ENCODE measurements at places on chromosomes 7 and 10.

DNA sequence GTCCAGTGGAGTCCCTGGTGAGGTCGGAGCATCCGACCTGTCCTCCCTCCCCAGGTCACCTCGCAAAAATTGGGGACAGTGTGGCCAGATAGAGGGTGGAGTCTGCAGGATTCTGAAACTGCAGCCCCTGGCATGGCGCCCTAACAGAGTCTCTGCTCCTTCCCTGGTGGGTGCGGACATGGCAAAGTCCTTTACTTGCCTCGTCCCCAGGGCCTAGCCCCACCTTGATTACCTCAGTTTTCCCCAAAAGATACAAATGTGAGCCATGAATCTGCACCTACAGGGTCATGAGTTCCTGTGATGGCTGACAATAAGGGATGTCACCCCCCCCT is 47.7 kb downstream of the NPVF start:
- no peak for DNase-seq

GRCh38 chr10:69614130-69614529 is 15.9 kb upstream of the FAM241B start:
- DNase-seq, result no peak

DNA sequence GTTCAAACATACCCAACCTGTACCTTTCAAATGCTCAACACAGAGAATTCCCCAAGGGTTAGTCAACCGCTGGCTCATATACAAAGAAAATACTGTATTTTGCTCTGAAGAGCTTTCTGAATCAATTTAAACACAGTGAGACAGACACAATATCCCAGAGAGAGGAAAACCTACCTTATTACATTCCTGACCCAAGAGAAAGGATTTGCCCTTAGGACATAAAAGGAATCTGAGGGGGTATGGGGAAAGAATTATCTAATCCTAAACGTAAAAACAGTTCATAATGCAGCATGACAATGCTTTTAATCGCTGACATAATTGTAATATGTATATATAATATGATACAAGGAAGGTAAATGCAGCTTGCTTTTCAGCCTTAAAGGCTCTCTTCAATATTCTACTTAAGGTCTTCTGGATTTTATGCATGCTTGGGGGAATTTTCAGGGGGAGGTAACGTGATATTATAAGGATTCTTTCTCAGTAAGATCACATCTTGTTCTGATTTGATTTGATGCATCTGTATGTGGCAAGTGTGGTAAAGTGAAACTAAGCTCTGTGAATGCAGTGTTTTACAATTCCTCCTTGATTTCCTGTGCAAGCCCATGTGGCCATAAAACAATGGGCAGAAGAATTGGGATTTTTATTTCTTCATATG is 240.5 kb downstream of the GLI3 start:
- no peak for DNase-seq

- no peak for DNase-seq
These were observed 224.5 kb downstream of the SEMA3A start for GRCh38 chr7:83970081-83970480.

DNA sequence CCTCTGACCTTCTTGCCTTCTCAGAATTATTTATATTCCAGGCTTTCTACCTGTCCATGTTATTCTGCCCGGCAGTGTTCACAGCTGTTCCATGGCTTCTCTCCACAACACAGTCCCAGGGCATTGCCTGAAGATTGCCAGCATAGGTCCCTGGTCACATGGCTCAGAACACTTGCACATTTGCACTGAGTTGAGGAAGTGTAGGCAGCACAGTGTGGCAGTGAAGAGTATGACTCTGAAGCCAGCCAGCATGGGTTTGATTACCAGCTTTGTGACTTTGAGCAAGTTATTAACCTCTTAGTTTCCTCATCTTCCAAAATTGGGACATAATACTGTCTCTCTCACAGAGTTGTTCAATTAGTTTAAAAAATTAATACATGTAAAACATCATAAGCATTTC is 73.2 kb upstream of the NEUROD6 start:
- DNase-seq, result no peak

- peak; percentile 33 for DNase-seq
These were observed 169.9 kb upstream of the RNF32 start for GRCh38 chr7:156470399-156471320.

GRCh38 chr7:14685167-14685566 is 217.4 kb downstream of the DGKB start:
- DNase-seq, result no peak

DNA sequence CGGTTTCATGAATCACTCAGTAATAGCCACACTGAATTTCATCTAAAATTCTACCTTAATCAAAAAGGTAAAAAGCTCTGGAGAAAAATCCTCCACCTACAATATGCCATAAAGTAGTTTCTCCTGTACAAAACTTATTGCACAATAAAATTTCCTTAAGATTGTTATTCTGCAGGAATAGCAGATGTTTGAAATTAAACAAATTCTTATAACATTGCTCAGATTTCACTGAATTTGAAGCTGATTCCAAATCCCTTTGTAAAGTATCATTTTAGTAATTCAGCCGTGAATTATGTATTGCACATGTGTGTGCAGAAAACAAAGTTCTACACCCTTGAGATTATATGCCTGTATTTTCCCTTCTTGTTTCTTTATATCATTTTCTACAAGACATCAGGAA is 123.8 kb downstream of the AMPH start:
- DNase-seq, result no peak

DNA sequence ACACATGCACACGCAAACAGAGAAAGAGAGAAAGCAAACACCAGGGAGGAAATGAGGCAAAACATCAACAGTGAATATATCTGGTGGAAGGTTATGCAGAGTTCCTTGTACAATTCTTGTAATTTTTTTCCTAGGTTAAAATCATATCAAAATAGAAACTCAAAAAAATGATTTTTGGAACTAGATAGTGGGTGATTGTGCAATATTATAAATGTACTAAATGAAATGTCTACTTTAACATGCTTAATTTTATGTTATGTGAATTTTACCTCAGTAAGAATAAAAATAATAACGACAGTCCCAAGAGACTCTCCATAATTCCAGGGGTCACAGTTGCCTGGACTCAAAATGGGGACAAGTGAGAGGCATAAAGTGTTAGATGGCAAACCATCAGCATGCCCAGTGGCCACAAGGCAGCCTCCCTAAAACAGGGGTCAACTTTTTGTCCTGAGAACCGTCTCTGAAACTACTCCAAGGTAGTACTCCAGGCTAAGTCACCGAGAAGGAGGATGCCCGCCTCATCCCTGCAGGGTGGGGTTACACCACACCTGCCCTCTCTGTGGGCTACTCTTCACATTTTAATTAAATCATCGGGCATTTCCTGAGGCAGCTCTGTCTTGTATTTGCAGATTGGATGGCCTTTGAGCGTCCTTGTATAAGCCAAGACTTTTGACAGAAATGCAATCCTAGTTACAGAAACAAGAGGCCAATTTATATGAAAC is 267.7 kb downstream of the ELMO1 start:
- DNase-seq, result no peak
